Fibroblast of upper back skin (primary cell): ENCODE measurements at places on chromosomes 7 and 10.

DNA sequence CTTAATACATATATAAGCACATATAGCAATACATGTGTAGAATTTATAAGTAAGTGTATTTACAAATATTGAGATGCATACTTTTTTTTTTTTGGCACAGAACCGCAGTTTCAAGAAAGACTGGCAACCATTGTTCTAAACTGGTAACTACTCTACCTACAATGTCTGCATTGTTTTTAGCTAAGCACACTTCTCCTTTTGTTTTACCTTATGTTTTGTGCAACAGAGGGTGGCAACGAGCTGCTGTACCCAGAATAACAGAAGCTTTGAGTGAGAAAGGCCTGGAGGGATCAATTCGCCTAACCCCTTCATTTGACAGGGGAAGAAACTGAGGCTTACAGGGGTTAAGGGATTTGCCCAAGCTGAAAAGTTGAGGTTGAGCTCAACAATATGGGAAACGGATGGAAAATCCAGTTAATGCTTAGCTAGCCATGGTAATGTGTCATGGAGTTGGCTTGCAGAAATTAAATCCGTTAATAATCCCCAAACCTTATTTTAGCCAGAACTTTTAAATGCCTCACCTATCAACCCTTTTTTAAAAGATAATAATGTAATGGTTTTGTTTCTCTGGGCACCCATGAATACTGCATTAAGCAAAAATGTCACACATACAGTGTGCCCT lies 25.5 kb downstream of the FZD1 start:
- DNase-seq, result no peak

DNA sequence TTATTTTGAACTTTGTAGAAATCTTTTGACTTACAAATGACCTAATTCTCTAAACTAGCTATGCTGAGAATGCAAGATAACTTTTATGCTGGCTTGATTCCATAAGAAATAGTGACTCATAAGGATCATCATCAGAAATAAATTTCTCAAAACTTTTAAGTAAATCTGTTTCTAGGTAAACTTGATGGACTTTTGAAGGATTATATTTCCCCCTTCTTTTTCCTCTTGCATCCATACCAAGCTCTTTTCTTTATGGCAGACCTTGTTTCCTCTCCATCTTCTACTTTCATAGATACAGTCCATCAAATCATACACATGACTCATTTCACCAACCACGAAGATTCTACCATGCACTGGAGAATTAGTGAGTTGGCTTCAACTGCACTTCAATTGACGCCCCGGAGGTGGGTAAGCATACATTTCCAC lies 336.3 kb downstream of the KCNMA1 start:
- peak; percentile 80 for DNase-seq

DNA sequence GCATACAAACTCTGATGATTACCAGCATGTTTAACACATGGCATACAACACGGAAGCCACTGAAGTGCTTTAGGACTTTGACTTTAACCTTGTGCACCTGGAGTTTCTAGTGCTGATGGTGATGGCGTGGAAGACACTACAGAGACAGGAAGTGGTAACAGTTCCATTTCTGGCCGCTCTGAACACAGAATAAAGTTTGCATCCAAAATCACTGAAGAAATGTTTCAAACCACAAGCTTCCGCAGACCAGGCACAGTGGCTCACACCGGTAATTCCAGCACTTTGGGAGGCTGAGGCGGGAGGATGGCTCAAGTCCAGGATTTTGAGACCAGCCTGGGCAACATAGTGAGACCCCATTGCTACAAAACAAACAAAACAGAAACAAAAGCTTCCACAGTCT lies 40.3 kb upstream of the TNPO3 start:
- no peak for DNase-seq

DNA sequence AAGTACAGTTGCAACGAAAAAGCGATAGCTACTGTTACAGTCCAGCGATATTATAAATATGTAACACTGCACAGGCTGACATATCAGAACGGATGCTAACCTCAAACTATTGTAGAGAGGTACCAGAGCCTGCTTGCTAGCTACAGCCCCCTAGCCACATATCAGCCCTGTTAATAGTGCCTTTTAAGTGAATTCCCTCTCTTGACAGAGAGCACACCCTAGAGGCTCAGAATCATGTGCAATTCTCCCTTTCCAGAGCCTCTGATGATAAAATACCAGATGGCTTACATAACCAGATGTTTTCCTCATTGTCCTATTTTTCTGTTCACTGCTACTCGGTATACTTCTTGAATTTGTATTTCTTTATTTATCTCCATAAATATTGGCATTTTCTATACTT lies 960.7 kb upstream of the CELF2 start:
- DNase-seq, result peak; percentile 64

- no peak for DNase-seq
These were observed 262.3 kb downstream of the NEBL start for GRCh38 chr10:20634839-20635238.

GRCh38 chr7:46554688-46555422 lies 633.8 kb upstream of the IGFBP3 start:
- DNase-seq, result peak; percentile 56

DNA sequence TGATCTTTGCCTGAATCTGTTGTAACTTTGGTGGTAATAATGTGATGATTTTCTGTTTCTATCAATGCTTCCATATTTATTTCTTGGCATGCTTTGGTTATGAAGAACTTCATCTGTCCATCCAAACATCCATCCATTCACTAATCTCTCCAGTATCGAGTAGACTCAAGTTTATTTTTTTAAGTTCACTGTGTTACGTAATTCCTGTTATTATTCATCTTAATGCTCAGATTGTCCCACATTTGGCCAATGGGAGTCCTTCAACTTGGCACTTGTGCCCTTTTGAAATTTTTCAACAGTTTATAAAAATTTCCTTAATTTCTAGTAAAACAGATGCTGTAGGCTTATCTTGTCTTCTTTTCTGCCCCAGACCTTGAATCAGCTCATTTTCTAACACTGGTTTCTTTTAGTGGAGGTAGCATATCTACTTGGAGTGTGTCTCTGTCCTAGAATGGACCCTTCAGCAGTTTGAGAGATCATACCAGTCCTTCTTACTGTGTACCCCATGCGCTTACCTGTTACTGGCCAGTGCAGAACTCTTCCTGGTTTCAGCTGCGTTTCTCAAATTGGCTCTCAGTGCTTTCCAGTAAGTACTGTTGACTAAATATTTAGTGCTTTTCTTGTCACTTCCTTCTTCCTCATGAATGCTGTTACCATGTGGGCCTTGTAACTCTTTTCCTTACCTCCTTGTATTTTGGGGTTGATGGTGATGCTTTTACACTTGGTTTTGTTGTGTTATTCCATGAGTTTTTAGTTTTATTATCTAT lies 100.8 kb downstream of the MLLT10 start:
- no peak for DNase-seq

- no peak for DNase-seq
These were observed 113.9 kb downstream of the ABLIM1 start for GRCh38 chr10:114544045-114544659.

DNA sequence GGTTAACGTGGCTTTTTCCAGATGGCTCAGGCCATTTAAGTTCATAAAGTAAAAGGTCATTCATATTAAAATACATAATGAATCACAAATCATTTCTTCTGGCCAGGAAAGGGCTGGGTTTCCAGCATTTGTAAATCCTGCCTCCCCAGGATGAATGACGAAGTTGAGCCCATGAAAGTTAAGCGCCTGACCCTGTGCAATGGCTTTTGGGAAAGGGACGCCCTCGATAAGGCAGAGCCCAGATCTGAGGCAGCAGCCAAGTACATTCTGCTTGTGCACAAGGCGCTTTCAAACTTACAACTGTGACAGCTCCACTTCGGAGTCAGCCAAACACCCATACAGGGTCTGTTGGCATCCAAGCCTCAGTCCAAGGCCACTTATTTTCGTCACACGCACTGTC lies 2.8 kb downstream of the GIMAP6 start:
- DNase-seq, result no peak
